Stimulated activated naive CD4-positive, alpha-beta T cell treated with Interleukin-2 at 50 U/mL for 16 hours (primary cell): ENCODE measurements at places on chromosomes 13 and 19.
A peak's percentile ranks its signal among the peaks of the same experiment; 100 is the strongest.

- DNase-seq, result no peak
These were observed 908.9 kb upstream of the MIR17HG start for GRCh38 chr13:90438576-90438975.

DNA sequence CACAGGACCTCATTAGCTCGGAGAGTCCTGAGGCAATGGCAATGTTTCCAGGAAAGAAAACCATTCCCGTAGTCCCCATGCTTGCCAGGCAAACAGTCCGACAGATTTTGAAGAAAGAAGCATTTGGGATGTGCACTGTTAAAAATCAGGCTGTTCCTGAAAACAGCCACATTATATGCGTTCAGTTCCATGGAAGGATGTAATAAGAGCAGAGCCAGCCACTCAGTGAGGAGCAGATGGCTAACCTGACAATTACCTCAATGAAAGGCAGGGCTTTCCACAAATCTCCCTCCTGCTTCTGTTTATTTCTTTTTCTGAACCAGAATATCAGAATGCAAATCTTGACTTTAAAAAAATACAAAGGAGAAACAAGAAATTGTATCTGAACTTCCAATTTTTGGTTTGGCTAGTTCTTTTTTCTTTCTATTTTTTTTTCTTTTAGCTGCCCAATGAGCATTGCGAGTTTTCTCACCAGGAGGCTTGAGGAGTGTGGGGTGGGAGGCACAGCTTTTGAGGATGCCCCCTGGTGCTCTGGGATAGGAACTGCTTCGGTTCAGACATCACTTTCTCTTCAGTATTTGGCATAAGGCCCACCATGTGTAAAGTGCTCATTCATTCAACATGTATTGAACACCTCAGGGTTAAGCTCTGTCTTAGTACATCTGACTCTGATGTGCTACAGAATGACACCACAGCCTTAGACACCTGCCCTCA, 124.2 kb downstream of the TBC1D4 start:
- peak; percentile 45 for DNase-seq

- DNase-seq, result no peak
These were observed 50.7 kb upstream of the PNMA8B start for GRCh38 chr19:46546194-46546896.

- no peak for DNase-seq
These were observed 23.2 kb upstream of the F7 start for GRCh38 chr13:113082198-113083021.

DNA sequence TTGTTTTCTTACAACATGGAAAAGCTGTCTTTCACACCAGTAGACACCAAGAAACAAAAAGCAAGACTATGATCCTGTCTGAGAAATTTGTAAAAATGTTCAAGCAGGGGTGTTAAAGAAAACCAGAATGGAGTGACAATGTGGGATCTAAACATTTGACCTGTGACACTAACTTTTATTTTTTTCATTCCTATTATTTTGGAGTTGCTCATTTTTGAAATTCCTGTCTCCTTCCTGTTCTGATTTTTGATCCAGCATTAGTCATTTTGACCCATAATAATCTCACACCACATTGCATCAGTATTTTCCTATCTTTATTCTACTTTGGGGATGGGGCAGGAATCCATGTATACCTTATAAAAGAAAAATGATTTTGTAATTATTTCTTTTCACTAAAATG, 164.2 kb downstream of the DLEU7 start:
- DNase-seq, result no peak

DNA sequence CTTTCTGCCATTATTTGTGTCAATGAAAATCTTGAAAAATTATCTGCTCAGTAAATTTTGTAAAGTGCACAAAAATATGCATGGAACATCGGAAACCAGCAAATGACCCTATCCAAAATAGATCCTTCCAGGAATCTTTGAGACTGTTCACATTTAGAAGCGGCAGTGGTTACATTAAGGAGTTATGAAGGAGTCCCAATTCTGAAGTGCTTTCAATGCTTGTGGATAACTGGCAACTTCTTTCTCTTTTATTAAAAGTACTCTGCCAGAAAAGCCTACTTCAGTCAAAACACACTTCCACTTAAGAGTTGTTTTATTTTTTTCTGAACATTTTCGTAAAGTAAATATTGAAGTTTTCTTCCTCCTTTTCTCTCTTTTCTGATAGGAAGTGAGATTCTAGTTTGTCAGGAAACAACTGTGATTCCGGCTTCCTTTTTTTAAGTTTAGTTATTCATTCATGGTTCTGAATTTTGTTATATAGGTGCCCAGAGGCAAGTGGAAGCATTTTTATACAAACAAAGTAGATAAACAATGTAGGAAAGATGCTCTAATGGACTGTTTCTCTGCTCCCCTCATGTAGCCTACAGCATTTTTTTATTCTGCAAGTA, 83.5 kb downstream of the PCDH9 start:
- DNase-seq, result no peak

DNA sequence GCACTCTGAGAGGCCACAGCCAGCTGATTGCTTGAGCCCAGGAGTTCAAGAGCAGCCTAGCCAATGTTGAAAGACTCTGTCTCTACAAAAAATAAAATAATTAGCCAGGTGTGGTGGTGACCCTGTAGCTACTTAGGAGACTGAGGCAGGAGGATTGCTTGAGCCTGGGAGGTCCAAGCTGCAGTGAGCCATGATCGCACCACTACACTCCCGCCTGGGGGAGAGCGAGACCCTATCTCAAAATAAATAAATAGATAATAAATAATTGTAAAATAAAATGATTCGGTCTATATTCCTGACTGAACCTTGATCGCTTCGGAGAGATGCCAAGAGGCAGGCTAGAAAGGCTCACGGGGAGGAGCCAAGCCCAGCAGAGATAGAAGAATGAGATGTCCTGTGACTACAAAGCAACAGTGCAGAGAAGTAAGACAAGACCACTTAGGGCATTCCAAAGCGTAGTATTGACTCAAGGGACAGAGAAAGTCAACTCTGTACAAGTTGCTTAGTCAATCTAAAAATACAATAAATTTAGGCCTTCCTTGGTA, 12.8 kb downstream of the SHISA2 start:
- DNase-seq, result no peak

GRCh38 chr13:75486146-75487062, 4.4 kb upstream of the TBC1D4 start:
- no peak for DNase-seq

GRCh38 chr13:23842406-23842805, 46.8 kb downstream of the MIPEP start:
- DNase-seq, result no peak

GRCh38 chr13:93805736-93806135, 579.1 kb downstream of the GPC6 start:
- DNase-seq, result no peak

DNA sequence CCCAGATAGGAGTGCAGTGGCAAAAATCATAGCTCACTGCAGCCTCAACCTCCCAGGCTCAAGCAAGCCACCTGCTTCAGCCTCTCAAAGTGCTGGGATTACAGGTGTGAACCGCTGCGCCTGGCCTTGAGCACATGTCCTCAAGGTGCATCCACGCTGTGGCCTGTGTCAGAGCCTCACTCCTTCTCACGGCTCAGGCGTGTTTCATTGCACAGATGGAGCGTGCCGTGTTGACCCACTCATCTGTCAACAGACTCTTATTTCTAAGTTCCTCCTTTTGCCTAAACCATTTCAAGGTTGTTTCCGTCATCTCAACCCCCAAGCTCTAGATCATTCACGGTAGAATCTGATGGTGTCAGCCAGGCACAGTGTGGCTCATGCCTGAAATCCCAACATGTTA, 28.2 kb downstream of the ATP8B3 start:
- DNase-seq, result no peak

DNA sequence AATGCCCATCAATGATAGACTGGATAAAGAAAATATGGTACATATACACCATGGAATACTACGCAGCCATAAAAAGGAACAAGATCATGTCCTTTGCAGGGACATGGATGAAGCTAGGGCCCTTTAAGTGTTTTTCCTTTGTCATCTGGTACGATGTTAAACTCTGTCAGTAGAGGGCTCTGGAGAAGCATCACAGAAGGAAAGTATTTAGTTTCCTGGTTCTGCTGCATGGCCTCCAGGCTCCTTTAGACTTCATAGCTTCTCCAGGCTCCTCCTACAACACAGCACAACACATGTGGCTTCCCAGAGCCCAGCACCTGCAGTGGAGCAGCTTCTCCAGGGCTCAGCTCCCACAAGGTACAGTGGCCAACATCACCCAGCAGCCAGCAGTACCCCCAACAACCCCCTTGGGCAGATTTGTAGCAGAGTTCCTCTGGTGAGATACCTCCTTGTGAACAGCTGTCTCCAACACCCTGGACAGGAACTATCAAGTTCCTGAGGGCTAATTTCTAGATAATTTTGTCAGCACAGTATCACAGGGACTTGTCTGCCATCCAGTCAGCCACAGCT, 63.4 kb downstream of the KCTD12 start:
- no peak for DNase-seq

- no peak for DNase-seq
These were observed 10.6 kb upstream of the LRRC25 start for GRCh38 chr19:18408053-18408476.

DNA sequence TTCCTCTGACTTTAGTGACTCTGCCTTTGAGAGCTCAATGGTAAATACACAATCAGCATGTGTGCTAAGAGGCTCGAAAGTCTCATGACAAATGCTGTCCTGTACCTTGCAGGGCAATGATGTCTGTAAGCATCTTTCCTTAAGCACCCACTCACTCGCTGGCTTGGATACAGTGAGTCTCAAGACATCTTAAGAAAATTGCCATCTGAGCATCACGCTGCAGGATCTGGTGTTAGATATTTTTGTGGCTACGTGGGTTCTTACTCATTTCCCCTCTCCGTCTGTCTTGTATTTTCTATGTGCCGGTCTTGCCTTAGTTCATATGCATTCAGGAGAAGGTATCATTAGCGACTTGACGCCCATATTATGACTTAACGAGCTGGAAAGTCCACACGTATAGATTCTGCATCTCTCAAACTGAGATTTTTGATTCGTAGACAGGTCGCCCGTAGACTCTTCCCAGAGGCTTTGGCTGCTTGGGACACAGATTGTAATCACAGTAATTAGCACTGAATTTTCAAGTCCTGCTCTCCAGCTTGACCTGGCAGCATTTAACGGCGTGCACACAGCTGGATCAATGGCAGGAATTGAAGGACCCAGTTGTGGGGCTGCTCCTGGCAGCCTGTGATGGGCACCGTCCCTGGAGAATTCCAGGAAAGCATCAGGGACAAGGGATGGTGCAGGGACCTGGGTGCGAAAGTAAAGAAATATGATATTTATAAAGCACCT, 231.2 kb downstream of the ZIC5 start:
- DNase-seq, result no peak

DNA sequence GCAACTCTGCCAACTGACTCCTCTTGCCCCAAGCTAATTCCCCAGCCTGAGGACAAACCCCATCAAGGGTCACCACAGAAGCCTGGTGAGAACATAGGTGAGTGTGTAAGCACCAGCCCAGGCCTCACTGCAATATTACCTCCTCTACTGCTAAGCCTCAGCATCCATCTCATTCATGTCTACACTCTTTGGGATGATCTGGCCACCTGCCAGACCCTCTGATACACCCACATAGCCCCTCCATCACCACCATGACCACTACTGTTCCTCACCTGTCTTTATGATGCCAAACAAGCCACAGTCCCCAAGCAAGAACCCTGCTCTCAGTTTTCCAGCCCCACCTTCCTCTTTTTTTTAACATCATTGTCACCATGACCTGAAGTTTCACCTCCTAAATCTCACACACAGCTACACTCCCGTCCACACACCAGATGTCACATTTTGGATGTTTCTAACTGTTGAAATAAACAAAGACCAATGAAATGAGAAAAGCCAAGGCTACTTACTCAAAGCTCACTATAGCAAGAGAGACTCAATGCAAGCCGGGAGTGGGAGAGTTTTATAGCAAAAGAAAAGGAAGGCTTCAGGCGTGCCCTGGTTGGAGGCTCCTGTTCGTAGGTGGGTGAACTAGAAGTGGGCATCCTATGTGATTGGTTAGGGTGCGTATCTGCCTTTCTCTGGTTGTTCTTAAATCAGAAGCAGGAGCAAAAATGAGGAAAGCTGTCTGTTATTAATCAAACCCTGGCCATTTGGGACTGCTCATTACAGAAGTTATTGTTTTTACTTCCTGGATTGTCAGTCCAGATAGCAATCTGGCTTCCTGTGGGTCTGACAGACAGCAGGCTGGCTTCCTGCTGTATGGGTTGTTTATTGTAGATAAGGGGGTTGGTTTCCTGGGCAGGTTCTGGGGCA, 2.0 kb downstream of the ZNF792 start:
- no peak for DNase-seq

- no peak for DNase-seq
These were observed 65.2 kb downstream of the SOX1 start for GRCh38 chr13:112132142-112132541.
